ENCODE measurements at places on chromosomes 7 and 10.

- DNase-seq = no peak
Measured at GRCh38 chr10:57716884-57717283, 550.8 kb downstream of the IPMK start.

DNA sequence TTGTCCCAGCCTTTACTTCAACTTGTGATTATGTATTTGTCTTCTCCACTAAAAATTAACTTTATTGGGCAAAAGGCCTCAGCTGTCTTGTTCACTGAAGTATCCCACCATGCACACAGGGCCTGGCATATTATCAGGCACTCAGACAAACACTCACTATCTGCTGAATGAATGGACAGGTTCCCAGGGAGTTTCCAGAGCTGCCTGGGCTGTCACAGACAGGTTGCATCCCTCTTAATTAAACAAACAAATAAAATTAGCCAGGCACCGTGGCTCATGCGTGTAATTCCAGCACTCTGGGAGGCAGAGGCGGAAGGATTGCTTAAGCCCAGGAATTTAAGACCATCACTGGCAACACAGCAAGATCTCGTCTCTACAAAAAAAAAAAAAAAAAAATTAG, 1.5 kb upstream of the TSPAN14 start:
- no peak for DNase-seq

DNA sequence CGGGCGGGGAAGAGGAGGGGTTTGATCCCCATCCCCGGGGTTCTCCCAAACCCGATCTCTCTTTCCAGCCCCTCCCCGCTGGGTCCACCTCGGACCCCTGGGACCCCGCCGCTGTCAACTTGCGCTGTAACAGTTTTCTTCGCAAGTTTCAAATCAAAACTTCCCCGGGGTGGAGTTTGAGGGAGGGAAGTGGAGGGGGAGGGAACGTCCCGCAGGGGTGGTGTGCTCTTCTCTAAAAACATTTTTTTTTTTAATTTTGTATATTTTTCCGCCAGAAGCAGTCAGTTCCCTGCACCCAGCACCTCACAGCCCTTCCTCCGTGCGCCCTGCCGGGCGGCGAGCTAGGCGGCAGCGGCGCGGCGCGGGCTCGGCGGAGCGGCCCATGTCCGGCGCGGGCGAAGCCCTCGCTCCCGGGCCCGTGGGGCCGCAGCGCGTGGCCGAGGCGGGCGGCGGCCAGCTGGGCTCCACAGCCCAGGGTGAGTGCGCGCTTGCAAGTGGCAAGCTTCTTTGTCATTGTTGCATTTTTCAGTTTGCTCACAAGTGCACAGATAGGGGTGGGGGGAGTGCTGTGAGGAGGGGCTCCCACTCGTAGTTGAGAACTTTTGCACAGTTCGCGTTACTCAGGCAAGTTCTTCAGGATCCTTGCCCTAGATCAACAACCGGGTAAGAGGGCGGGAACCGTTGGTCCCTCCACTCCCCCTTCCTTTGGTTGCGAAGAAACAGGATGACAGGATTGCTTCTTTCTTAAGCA, 933 bp downstream of the MDFIC start:
- DNase-seq = peak; percentile 45

GRCh38 chr7:155213385-155213784, 84.3 kb upstream of the INSIG1 start:
- DNase-seq = no peak

GRCh38 chr7:154598396-154598795, 404.5 kb downstream of the PAXIP1 start:
- no peak for DNase-seq

All from naive B cell (primary cell).